NCI-H187 (cell line): ENCODE measurements at places on chromosomes 5 and 9.

DNA sequence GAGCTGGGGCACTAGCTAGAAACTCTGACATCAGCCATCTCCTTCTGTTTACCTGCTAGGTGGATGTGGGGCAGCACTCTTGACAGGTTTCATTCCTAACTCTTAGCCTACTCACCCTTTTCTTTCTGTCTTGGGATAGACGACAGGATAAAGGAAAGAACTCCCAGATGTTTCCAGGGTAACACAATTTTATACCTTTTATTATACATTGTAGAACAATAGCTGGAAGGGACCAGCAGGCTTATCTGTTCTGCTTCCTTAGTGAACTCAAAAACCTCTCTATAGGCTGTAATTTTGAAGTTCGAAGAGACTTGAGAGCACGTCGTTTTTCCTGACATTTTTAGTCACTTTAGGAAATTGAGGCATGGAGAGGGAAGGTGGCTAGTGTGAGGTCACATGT, 13.2 kb downstream of the SPTAN1 start:
- no peak for DNase-seq

DNA sequence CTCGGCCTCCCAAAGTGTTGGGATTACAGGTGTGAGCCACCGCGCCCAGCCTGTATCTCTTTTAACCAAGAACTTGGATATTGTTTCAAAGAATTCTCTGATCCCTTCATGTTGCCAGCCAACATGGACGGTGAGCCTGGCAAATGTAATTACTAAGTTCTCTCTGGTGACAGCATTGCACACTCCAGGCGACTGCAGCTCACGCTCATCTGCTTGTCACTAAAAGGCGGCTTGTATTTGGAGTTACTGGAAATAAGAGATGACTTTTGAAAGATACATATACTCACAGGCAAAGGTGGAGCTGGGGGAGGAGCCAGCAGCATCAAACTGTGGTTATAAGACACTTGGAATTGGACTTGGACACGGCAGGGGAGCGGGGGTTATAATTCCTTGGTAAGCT, 172.3 kb downstream of the SLIT3 start:
- DNase-seq = no peak

DNA sequence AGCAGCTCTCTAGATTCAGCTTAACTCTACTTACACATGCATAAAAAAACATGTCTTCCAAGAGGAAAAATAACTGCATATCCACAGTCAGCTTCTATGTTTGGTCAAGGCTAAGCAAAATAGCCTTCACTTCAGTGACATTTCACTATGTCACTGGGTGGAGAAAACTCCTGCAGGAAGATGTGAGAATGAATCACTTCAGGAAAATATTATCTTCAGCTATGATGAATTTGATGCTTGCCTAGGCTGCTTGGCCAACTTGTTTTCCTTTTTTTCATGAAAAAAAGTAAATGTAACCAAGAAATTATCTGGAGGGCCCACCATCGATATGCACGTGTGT, 143.0 kb upstream of the ZNF608 start:
- DNase-seq = no peak

DNA sequence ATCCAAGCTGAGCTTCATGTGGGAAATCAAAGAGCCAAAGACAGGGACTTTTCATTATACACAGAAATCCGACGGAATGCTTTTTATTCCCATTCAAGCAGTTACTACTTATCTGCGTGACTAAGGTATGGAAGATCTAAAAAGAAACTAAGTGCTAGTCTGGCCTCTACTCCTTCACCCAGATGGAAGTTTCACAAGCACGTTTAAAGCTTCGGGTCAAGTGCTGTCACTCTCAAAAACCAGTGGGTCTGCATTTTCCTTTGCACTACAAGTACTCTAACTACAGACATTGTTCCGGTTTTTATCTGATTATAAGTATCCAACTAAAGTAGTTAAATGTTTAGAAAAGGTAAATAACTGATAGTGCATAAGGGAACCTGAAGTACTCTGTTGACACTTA, 13.7 kb upstream of the MTAP start:
- DNase-seq = no peak

DNA sequence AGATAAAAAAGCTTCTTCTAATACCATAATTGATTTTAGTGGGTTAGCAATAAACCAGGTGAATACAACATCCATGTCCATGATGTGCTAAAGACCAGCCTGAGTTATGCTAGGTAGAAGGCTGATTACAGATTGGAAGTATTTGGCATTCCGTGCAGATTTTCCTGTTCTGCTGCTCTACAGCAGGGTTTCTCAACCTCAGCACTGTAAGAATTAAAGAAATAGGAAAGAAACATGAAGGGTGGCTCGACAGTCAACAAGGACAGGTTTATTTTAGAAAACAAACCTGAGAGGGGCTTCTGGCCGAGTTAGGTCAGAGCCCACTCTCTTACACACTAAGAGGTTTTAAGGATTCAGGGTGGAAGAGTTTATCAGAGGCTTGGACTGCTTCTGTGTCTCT, 42.3 kb downstream of the ZFAND5 start:
- no peak for DNase-seq

GRCh38 chr9:105890046-105890822, 195.9 kb downstream of the TMEM38B start:
- no peak for DNase-seq

- DNase-seq = no peak
Measured at GRCh38 chr5:156395306-156395675, 68.3 kb downstream of the SGCD start.

- DNase-seq = no peak
Measured at GRCh38 chr9:14318361-14318760, 4.4 kb upstream of the NFIB start.

- no peak for DNase-seq
Measured at GRCh38 chr9:114070188-114071103, 7.7 kb downstream of the AMBP start.

- DNase-seq = no peak
Measured at GRCh38 chr9:19828576-19829109, 39.8 kb upstream of the SLC24A2 start.

DNA sequence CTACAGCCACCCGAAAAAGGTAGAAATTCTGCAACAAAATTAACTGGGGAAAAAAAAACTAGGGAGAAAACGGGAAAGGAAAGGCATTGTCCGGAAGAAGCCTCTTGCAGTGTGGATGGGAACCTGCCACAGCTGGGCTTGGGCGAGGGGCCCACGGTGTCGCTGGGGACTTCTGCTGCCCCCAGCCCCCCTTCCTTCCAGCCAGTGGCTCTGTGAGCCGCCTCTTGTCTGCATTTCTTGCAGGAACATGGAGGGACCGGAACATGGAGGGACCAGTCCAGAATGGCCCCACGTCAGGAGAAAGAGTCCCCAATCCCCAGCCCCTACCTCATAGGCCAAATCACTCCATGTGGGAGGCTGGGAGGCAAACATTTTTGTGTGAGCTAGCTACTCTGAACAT, 36.9 kb upstream of the EXOC3 start:
- no peak for DNase-seq

- DNase-seq = peak; percentile 0
Measured at GRCh38 chr9:71604197-71605063, 163.9 kb downstream of the CEMIP2 start.

GRCh38 chr5:158884827-158885518, 214.7 kb downstream of the EBF1 start:
- DNase-seq = no peak

- no peak for DNase-seq
Measured at GRCh38 chr5:132099905-132100304, 26.3 kb downstream of the CSF2 start.

- peak; percentile 20 for DNase-seq
Measured at GRCh38 chr5:56233230-56233629, at the start of gene ANKRD55. Gene ANKRD55, minus strand, starts transcription at chr5:56233330. Its CDS starts 417 bp downstream, at chr5:56232913.

DNA sequence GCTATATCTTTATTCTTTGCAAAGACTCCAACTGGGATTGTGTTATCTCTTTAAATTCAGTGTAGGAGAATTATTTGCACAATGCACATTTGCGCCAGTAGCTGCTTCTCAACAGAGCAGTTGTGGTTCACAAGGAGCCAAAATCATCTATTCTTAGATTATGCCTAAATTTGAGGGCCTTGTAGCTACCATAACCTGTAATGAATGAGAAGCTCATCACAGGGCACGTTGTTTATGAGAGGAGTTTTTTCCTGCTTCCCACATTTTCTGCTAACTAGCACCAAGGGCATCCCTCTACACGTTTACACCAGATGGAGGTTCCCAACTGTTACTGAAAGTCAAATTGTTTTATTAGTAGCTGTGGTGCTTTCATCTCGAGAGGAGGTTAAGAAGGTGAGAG, 322.4 kb downstream of the TMEM161B start:
- DNase-seq = no peak

GRCh38 chr5:178235588-178235974, 3.0 kb upstream of the PHYKPL start:
- DNase-seq = no peak

- DNase-seq = no peak
Measured at GRCh38 chr9:10250219-10250618, 362.6 kb downstream of the PTPRD start.

DNA sequence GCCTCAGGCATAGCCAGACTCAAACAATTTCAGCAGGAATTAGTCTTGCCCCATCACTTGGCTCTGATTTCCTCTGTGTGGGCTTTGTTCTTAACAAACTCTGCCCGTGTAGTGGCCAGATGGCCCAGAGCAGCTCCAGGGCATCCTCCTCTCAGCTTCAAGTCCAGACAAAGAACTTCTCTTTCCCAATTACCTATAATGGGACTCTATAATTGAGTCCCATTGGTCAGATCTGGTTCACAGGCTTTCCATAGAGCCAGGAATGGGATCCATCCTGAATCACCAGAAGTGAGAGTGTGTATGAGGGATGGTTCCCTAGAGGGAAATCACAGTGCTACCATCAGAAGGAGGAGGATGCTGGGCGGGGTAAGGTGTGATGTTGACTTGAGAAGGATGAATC, 515.8 kb downstream of the KIF4B start:
- DNase-seq = no peak

DNA sequence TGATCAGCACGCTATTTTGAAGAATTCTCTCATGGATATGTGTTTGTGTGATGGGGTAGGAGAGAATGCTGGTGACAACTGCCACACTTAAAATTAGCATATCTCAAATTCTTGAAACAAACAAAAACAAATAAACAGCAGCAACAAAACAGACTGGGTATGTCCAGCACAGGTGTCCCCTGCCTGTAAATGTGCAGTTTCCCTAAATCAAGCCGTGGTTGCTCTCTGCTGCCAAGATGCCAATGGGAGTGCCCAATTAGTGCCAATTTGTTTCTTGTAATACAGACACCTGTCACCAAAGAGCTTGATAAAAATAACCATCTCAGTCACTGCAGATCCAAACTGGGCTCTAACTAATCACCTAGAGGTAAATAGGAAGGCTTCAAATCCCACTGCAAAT, 144.2 kb upstream of the SMARCA2 start:
- no peak for DNase-seq

DNA sequence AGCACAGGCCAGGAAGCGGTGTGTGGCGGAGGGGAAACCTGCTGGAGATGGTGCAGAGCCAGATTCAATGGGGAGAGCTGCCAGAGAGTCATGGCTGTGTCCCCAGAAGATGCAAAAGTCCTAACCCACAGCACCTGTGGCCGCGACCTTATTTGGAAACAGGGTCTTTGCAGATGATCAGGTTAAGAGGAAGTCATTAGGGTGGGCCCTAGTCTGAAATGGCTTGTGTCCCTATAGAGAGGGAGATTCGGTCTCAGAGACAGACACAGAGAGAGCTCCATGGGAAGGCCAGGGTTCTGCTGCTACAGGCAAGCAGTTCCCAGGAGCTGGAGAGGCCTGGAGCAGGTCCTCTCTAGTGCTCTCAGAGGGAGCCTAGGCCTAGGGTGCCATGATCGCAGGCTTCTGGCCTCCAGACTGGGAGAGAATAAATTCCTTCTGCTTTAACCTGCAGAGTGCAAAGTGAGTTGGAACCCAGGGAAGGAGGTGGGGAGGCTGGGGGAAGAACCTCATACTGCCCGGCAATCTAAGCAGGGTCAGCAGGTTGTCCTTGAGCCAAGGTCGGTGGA, 1.9 kb upstream of the LPCAT1 start:
- DNase-seq = no peak

DNA sequence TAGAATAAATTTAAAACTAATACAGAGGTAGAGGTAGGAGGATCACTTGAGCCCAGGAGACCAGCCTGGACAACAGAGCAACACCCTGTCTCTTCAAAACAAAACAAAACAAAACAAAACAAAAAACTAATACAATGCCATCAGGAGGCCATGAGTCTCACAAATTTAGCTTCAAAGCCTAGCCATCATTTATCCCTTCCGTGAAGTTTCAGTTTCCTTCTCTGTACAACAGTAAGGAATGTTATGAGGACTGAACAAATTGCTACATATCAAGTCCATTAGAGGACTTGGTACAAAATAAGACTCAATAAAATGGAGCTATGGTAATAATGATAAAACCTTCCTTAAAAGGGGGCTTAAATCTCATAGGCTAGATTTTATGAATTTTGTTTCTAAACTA, 60.8 kb downstream of the MAPKAP1 start:
- no peak for DNase-seq

GRCh38 chr9:23907343-23907742, 81.3 kb upstream of the ELAVL2 start:
- DNase-seq = no peak

- DNase-seq = no peak
Measured at GRCh38 chr5:380701-381309, 59.3 kb downstream of the AHRR start.

DNA sequence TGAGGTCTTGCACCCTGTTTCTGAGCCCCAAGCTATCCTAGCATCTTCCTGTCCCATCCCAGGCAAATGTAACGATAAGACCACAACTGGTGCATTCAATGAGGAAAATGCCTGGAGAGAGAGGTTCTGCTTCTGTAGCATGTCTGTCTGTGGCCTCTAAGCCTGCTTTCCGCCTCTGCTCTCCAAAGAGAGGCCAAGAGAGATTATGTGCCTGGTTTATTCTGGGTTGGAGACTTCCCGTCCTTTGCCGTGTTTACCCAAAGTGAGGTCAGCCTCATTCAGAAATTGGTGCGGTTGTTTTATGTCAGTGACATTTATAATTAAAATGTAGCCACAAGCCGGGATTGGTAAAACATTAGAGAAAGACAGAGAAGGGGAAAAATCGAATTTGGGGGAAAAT, 77.8 kb downstream of the FGF1 start:
- DNase-seq = no peak

- no peak for DNase-seq
Measured at GRCh38 chr5:95725071-95725820, 5.9 kb upstream of the RHOBTB3 start.

DNA sequence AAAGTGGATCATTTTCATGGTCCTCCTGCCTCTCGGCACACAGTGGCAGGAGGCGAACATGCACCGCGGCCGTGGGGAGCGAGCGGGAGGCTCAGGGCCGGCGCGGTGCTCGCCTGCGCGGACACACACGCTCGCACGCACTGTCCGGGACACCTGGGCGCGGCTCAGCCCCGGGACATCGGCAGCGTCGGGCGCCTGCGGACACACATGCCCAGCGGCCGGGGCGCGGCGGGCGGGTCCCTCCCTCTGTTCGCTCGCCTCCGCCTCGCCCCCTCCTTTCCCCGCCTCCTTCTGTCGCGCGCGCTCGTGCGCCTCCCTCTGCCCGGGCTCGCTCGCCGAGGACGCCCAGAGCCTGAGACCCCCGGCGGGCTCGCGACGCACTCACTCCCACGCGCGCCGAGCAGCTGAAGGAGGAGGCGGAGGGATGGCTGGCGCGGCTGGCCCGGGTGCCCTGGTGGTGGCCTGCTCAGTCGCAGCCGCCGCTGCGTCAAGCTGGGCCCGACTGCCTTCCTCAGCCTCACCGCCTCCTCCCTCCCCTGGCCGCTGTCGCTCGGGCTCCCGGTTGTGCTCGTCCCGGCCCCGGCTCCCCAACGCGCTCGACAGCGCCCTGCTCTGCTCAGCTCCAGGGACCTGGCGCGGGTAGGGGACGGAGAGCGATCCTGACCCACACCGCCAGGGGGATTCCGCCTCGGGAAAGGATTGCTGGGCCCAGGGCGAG, at the start of gene FRMD3:
Gene FRMD3 (minus strand): TSS at position 230 of the 718 bp plus-strand sequence. CDS start 170 bp downstream, at position 60.
- DNase-seq = peak; percentile 44
